Myocyte (in vitro differentiated cells): ENCODE measurements at places on chromosomes 2 and 18.
A peak's percentile ranks its signal among the peaks of the same experiment; 100 is the strongest.

DNA sequence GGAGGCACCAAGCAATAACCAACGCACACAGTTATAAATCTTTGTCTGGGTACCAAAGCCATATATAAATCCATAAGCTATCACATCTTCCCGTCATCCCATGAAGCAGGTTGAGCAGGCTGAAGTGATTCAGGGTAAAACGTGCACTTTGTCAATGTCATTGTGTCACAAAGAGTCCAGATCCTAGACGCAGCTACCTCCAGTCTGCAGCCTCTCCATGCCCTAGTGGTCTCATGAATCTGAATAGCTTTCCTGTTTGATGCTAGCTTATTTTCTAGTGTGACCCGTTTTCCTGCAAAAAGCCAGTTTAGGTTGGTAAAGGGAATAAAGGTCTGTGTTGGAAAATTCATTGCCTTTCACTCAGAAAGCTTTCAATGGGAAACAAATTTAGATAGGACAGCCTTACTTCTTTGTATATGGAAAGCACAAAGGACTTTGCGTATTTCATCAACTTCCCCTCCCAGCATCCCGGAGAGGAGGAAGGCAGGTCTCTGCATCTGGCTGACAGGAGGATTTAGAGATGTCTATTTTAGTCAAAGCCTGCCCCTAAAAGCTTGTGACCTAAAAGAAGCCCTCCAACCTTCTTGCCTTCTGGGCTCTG, 222.3 kb upstream of the ARL4C start:
- DNase-seq = no peak

DNA sequence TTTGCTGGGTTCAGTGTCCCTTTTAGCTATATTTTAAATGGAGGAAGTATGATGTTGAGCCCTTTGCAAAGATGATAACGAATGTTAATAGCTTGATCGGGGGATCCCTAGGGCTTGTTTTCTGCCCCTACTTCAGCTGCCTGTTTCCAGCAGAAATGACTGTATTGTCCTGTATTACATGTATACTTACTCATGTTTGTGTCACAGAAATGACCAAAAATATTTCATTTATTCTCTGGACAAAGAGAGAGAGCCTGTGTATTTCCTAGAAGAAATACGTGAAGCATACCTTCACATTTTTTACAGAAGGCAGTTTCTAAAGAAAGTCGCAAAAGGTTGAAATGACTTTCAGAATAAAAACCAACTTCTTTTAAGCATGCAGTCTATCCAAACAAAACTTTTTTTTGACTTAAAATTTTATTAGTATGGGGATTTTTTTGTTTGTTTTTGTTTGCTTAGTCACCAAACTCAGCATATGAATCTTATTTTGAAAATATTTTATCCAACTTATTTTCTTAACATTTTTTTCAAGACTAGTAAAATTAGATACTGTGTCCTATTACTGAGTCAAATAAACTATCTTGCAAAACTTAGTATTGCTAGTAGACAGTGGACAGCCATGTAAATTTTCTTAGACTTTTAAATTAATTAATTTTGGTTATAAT, 68.9 kb downstream of the PTRHD1 start:
- DNase-seq = no peak

DNA sequence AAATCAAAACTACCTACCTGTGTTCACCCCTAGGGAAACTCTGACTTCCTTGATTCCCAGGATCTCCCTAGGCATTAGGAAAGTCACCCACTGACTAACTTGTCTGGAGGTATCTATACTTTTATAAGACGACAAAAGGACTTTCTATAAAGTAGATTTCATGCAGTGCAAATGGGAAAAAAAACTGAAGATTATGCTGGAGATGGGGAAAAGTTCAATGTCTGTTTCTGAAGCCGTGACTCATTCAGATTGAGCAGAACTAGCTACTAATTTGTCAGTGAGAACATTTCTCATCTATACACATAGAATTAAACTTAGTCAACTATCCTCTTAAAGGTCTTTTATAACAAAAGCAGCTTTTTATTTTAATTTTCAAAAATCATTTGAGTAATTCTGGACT, 6.0 kb downstream of the SEPTIN10 start:
- no peak for DNase-seq

DNA sequence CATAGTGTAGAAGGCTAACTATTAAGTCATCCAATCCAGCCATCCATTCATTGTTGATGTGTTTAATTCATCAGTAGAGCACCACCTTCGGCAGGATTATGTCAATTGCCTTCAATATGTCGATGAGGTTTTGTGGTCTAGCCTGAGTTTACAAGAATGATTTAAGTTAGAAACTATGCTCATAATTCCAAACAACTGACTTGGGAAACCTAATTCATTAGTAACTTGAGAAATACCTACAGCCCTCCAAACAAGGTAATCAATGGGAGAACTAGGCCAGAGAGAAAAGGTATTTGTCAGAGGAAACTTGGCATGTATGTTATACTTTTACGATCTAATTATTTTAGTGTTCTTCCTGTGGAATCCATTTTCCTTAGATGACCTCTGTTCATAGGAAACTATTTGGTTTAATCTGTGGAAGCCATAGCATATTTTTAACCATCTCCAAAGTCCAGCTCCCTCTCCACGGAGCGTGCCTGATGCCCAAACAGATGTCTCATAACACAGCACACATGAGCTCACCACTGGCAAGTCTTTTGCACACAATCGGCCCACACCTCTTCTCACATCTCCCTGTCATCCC, 148.5 kb downstream of the GFPT1 start:
- peak; percentile 75 for DNase-seq

DNA sequence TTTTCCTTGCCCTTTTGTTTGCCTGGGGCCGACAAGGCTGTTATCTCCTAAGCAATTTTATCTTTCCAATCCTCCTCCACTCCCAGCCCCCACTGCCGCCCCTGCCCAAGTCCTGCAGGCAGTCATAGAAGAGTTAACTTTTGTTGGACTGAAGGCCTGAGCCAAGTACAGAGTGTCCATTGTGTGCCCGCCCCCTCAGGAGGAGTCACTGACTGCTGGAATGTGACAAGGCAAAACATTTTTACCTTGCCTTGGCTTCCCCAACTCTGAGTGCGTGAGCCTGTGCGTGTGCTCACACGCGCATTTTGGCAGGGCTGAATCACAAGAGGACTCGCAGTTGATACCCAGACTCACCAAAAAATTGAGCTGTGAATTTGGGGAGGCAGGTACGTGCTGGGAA, 16.2 kb downstream of the SETBP1 start:
- no peak for DNase-seq

DNA sequence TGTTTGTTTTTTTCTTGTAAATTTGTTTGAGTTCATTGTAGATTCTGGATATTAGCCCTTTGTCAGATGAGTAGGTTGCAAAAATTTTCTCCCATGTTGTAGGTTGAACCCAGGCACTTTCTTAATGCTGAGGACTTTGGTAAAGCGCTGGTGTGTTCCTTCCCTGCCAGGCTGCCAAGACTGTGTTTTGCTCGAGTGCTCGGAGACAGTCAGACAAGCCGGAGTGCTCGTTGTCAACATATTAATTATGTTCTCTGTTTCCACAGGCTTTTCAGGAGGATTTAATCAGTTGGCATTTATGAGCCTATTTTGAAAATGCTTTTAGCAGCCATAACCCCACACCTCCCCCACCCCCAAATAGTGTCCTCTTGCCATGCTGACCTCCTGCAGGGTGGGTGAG, 6.4 kb downstream of the MTCL1 start:
- no peak for DNase-seq

DNA sequence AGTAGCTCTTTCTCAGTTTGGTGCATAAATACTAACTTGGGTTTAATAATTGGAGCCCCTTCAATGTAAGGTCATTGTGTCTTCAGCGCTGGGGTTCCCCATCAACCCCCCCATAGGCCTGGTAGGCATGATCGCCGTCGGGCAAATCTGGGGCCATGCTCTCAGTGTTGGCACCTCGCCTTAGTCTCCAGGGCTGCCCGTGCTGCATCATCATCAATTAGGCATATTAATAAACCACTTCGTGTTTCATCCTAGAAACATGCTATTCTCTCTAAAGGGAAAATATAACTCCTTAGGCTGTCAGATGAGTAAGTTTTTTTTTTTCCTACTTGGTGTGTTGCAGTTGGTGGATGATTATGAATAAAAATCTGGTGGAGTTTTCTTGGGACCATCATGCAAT, 96.7 kb upstream of the IL1R2 start:
- DNase-seq = no peak

DNA sequence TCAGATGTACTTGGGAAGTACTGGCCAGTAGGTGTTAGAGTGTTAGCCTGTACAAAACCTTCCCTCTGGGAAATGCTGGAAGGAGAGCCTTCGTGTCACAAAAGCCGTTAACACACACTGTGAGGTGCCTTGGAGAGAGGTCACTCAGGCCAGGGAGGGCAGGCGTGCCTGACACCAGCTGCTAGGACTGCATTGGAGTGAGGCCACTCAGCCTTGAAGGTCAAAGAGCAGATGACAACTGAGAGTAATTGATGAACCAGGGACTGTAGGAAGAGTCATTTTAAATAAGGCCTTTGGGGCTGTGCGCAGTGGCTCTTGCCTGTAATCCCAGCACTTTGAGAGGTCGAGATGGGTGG, 45.4 kb downstream of the ASAP2 start:
- DNase-seq = peak; percentile 92

DNA sequence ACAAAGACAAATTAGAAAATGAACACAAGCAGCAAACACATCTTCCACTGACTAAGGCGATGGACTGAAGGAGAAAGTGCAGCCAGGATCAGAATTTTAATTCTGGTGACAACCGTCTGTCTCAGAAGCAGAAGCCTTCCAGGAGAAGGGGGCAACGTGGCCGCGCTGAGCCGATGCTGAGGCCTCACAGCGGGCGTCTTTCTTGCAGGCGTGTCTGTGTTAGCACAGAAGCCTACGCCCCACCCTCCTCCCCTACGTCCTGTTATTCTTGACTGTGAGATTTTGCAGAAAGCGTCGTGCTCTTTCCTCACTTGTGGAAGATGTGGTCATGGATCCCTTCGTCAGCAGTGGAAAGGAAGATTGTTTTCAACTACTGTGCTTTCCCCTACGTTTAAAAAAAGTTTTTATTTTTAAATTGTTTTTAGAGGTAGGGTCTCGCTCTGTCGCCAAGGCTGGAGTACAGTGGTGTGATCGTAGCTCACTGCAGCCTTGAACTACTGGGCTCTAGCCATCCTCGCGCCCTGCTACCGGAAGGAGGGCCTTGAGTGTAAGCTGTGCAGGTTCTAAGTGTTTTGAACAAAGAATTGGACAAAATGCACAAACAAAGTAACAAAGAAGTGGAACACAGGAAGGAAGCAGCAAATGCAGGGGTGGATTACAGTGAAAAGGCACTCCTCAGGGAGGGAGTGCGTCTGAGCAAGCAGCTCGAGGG, 422.0 kb downstream of the GALR1 start:
- DNase-seq = no peak

- DNase-seq = no peak
These were observed 117.8 kb upstream of the DCC start for GRCh38 chr18:52222211-52222610.

DNA sequence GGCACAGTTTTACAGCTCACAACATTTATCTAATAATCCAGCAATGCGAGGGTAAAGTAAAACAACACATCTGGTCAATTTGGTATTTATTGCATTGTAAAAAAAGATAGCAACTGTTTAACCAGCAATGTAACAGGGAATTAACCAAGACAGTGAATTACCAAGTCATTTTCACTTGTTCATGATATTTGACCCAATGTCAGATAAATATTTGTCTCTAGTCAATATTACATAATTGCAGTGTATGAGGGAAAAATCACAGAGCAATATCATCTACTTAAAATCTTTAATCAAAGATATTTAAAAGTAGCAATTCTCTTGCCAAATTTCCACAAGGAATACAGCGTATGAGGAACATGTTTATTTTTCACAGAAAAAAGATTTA, 1265.1 kb upstream of the CHAC2 start:
- no peak for DNase-seq

GRCh38 chr2:227724394-227725039, at the start of gene SCYGR6:
TSS of gene SCYGR6 (minus strand) at chr2:227724757. CDS start at chr2:227724757, 0 bp downstream.
- peak; percentile 18 for DNase-seq

DNA sequence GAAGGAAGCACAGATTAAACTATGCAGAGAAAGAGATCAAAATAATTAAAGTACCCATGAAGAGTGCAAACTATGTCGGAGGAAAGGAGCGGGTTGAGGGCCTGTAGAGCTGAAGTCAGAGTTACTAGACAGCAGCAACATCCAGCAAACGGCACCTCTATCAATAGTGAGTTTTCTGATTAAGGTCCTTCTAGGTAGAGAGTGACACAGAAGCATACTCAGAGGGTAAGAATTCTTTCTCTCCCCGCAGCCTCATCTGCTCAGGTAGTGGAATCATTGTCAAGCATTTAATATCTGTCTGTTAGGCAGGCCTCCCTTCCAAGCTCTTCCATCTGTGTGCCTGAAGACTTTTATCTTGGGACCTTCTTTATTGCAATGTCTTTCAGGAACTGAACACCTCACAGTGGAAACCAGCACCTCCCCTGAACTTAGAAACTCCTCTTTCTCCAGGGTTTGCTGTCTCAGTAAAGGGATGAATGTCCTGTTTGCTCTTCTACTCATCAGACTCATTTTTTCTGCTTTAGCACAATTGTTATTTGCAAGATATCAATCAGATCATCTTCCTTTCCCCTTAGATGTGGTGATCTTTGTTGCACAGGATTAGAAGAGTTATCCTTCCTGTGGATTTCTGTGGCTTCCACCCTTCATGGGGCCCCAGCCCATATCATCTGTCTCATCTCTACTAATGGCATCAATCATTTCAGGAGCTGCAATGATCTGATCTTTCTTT, 28.8 kb downstream of the SP140 start:
- no peak for DNase-seq

DNA sequence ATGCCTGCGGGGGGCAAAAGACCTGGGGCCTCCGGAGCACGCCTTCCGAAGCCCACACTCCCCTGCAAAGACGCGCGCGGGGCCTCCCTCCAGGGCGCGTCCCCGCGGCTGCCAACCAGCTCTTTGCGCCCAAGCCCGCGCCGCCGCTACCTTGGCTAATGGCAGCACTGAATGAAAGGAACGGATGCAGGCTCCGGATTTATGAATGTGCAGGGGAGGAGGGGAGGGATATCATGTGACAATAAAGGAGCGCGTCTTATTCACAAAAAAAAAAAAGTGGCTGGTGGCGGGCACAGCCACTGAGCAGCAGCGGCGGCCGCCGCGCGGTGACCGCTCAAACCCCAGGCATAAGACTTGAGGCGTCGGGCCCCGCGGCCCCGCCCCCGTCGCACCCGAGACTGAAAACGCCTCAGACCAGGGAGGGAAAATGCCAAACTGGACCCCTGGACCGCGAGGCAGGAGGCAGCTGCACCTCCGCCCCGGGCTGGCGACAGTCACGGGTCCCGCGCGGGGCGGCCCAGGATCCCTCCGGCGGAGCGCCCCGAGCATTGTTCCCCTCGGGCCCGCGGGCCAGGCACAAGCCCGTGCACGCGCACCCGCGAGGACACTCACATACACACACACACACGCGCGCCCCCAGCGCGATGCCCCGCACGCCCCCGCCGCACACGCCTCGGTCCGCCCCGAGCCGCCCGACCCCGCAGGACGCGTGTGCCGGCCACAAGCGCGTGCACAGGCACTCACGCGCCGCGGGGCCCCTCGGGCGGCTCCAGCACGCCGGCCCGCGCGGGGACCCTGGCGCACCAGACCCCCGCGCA, 1.6 kb downstream of the SPRED2 start:
- DNase-seq = peak; percentile 73

GRCh38 chr18:37476611-37477295, 88.8 kb downstream of the CELF4 start:
- DNase-seq = no peak

- no peak for DNase-seq
These were observed at the start of gene ALKAL2 for GRCh38 chr2:287911-288757. TSS of gene ALKAL2 (minus strand) at chr2:288091. CDS start at chr2:287835, 256 bp downstream.

GRCh38 chr2:202269585-202269984, 4.0 kb downstream of the NOP58 start:
- DNase-seq = no peak

- no peak for DNase-seq
These were observed 333.9 kb upstream of the CYRIA start for GRCh38 chr2:16999347-17000183.

GRCh38 chr2:153477636-153478288, 800 bp downstream of the RPRM start:
- DNase-seq = no peak
